ENCODE measurements at places on chromosomes 1 and 21.

- no peak for DNase-seq
Observed at GRCh38 chr1:72433591-72433990, 151.3 kb upstream of the NEGR1 start.

GRCh38 chr1:17081439-17081838 is 27.6 kb upstream of the SDHB start:
- DNase-seq: no peak

GRCh38 chr1:47371016-47371517 is 37.5 kb downstream of the CMPK1 start:
- no peak for DNase-seq

GRCh38 chr1:19477284-19478249 is 7.8 kb downstream of the CAPZB start:
- no peak for DNase-seq

- no peak for DNase-seq
Observed at GRCh38 chr1:228278432-228278941, 70.6 kb downstream of the OBSCN start.

- no peak for DNase-seq
Observed at GRCh38 chr1:53316766-53317581, 10.9 kb downstream of the LRP8 start.

DNA sequence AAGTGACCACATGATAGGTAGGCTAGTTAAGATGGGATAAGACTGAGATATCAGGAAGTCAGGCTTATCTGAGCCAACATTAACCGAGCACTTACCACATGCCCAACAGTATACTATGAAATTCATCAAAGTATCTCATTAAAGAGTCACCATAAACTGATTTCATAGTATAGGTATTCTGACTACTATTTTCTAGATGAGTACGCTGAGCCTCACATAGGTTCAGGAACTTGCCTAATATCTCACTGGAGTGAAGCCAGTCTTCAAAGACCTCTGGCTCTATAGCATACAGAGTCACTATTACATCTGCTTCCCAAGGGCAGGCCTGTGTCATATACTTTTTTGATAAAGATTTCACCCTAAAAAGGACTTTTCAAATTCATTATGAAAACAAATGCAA is 115.6 kb upstream of the NGF start:
- no peak for DNase-seq

GRCh38 chr1:229769006-229769405 is 143.0 kb downstream of the URB2 start:
- DNase-seq: no peak

- no peak for DNase-seq
Observed at GRCh38 chr1:196875935-196876334, 11.9 kb upstream of the CFHR4 start.

DNA sequence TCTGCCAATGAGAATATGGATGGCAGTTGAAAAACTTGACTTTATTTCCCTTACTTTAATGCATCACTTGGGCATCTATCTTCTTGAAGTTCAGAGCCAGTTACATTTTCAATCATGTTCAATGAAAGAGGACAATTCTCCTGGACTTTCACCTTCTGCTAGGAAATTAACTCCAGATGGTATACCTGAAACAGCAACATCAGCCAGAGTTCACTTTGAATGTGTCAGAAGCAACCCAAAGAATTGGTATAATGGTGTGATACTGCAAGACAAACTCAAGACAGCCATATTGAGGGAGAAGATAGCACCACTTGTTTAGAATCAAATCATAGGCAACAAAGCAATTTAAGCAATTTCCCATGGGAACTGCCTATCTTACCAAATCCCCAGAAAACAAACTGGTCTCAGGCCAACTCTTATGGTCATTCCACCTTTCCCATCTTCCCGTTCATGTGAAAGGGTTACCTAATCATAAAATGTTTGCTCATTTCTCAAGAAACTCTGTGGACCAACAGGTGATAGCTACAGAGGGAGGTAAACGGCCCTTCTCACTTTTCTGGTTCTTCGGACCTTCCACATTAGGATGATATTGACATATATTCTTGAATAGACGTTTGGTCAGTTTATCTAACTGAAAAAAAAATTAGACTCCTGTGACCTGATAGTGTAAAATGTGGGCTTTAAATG is 29.7 kb upstream of the C8B start:
- no peak for DNase-seq

GRCh38 chr1:227765261-227766014 is 30.2 kb downstream of the SNAP47 start:
- DNase-seq: no peak

DNA sequence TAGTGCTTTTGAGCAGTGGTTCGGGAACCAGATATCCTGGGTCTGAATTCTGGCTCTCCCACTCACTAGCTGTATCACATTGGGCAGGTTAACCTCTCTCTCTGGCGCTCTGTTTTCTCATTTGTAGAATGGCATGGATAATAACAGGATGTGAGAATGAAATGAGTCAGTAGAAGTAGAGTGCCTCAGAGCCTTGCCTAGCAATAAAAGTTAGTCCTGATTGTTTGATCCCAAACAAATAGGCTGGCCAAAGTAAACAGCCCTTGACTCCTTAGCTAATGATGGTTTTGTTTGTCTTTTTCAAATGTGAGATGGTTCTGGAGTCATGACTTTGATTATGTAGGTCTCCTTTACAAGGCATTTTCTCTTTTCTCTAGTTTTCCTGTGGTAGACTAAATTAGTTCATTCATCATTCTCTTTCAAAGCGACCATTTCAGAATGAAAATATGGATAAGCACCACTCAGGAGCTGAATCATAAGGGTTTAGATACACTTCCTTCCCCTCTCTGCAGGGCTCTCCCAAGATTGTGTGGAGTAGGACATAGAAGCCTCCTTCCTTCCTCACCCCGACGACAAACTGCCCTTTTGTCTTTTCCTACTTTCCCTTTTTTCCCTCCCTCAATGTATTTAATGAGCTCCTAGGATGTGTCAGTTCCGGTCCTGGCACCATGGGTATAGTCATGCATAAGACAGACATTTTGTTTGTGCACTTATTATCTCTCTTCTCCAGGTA is 23.1 kb downstream of the KIAA0040 start:
- no peak for DNase-seq

DNA sequence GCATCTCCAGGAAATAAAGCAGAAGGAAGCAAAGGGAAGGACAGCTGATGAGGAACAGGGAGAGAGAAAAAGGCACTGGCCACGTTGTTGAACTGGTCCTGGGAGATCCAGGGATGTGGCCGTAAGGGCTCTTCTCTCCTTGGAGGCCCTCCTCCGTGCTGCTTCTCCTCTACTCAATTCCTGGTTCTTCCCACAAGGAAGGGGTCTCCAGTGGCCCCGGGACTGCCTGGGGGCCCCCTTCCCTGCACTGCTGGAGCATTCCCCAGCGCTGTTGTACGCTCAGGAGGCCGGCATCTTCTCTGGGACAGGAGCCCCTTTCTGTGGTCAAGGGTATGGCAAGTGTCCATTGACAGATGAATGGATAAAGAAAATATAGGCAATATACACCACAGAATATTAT is 88.5 kb upstream of the TLR5 start:
- DNase-seq: no peak

DNA sequence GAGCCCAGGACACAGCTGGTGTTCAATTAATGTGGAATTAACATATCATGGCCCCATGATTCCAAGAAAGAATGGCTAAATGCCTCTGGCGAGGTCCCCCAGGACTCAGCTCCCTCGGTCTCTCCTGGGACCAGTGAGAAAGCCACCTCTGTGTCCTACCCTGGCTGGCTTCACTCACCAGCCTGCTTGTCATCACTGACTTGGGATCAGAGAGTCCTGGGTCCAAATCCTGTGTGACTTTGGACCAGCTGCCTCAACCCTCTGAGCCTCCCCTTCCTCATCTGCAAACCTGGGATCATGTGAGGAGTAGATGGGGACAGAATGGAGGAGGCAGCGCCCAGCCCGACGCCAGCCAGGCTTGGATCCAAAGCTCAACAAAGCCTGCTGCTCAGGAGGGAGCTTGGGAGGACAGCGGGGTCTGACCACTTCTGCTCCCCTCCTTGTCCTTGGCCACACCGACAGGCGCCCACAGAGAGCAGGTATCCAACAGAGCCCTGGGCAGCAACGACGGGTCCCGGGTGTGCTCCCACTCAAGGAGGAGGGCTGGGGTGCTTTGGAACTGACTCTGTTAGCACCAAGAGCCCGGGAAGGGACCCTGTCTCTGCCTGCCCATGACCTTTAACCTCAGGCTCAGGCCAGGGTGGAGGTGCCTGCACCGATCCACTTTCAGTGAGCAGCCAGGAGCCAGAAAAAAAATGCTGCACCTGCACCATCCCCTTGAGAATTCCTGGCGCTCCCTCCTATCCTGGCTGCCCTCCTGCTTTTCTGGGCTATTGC is 3.2 kb downstream of the SH2D5 start:
- DNase-seq: no peak

DNA sequence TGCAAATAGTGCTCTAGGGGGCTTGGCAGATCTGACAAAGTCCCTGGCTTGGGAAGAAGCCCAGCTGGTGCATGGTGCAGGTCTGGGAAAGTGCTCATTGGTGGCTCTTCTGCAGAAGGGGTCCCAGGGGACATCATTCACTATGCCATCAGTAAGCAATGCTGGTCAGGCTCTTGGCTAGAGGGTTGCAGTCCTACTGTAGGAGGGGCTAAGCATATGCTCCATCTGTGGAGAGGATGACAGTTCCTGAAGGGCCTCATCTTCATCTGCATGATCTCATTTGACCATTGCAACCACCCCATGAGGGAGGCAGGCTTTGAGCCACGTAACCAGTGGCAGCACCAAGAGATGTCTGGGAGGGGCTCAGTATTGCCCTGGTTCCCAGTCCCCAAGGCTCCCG is 31.5 kb upstream of the VASH2 start:
- DNase-seq: no peak

DNA sequence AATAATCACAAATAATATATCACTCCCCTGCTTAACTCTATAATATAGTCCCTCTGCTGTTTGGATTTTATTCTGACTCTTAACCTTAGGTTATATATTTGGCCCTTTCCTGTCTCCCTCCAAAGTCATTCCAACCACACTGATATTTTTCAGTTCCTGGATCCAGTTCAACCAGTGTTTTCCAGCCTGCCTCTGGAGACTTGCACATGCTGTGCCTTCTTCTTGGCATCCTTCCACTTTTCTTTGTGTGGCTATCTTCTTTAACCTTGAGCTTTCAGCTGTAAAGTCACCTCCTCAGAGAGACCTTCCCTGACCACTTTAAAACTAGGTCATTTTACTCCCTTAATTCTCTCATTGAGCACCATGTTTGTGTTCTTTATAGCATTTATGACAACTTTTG is 19.4 kb downstream of the CERS2 start:
- no peak for DNase-seq

- DNase-seq: no peak
Observed at GRCh38 chr1:209585672-209586071, 2.2 kb downstream of the CAMK1G start.

DNA sequence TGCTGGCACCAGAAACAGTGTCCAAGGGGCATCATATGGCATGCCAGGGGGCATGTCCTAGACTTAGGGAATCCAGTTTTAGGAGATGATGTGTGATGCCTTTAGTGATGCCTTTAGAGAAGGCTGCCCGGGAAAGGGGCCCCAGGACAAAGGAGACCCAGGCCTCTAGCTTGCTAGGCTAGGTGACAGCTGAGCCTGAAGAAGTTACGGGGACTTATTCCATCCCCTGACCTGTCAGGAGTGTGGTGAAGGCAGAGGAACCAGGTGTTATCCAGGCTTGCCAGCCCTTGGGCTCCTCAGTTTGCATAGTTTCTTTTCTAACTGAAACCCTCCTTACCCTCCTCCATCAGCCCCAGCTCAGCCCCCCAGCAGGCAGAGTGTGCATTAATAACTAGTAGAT is 269.7 kb upstream of the CSF3R start:
- DNase-seq: no peak

GRCh38 chr1:30081379-30082102 is 641.8 kb downstream of the MATN1 start:
- DNase-seq: no peak

GRCh38 chr1:201543871-201544642 is 5.1 kb downstream of the NAV1 start:
- no peak for DNase-seq

- no peak for DNase-seq
Observed at GRCh38 chr1:35377555-35377954, 109.0 kb downstream of the ZMYM4 start.

- DNase-seq: peak; percentile 52
Observed at GRCh38 chr1:12434174-12434573, 183.8 kb downstream of the DHRS3 start.

DNA sequence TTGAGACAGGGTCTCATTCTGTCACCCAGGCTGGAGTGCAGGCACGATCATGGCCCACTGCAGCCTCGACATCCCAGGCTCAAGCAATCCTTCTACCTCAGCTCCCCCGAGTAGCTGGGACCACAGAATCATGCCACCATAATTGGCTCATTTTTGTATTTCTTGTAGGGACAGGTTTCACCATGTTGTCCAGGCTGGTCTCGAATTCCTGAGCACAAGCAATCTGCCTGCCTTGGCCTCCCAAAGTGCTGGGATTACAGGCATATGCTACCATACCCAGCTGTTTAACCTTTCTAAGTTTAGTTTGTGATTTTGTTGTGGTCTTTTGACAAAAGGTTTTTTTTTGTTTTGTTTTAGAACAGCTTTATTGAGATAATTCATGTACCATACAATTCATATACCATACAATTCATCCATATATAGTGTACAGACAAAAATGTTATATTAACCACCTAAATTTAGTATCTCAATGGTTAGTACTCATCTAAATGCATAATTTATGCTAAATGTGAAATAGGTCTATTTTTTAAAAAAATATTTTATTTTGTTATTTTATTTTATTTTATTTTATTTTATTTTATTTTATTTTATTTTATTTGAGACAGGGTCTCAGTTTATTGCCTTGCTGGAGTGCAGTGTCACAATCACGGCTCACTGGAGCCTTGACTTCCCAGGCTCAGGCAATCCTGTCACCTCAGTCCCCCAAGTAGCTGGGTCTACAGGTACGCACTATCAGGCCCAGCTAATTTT is 8.9 kb downstream of the ZMPSTE24 start:
- DNase-seq: no peak

- no peak for DNase-seq
Observed at GRCh38 chr1:162609306-162609705, 23.0 kb upstream of the DDR2 start.

- DNase-seq: no peak
Observed at GRCh38 chr1:98849969-98850636, 154.6 kb downstream of the PLPPR5 start.

DNA sequence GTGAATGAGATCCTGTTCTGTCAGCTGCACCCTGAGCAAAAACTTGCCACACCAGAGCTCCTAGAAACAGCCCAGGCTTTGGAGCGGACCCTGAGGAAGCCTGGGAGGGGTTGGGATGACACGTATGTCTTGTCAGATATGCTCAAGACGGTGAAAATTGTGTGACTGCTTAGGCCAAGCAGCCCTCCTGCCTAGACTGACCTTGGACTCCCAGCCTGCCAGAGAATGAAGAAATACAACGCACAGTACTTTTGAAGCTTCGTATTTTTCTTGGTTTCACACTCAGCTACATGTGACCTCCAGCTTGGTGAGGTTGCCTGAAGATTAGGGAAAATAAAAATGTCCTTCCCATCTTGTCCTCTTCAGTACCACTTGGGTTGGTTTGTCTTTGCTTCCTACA is 15.1 kb downstream of the METTL13 start:
- DNase-seq: no peak

Measured in stimulated activated CD4-positive, alpha-beta T cell treated with anti-CD3 and anti-CD28 coated beads, Interleukin-15, amount 100 ng/mL, for 48 hours (primary cell).